Foreskin keratinocyte (primary cell): ENCODE measurements at places on chromosomes 3 and 15.

DNA sequence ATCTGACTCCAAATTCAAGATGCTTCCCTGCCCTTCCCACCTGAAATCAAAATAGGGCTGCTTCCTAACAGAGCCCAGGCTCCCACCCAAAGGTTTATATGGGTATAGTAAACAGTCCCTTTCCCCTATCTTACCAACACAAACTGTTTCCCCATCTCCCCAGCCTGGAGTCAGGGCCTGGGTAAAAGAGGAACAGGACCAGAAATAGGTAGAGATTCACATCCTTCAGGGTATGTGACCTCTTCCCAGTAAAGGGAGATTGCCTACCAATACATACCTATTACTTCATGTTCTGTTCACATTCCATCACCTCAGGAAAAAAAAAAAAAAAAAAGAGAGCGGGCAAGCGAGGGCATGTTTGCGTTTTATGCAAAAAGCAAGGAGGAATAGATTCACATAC lies 9.7 kb upstream of the SHF start:
- DNase-seq = peak; percentile 47

- DNase-seq = no peak
Observed at GRCh38 chr3:152183473-152183872, 85.3 kb upstream of the MBNL1 start.

DNA sequence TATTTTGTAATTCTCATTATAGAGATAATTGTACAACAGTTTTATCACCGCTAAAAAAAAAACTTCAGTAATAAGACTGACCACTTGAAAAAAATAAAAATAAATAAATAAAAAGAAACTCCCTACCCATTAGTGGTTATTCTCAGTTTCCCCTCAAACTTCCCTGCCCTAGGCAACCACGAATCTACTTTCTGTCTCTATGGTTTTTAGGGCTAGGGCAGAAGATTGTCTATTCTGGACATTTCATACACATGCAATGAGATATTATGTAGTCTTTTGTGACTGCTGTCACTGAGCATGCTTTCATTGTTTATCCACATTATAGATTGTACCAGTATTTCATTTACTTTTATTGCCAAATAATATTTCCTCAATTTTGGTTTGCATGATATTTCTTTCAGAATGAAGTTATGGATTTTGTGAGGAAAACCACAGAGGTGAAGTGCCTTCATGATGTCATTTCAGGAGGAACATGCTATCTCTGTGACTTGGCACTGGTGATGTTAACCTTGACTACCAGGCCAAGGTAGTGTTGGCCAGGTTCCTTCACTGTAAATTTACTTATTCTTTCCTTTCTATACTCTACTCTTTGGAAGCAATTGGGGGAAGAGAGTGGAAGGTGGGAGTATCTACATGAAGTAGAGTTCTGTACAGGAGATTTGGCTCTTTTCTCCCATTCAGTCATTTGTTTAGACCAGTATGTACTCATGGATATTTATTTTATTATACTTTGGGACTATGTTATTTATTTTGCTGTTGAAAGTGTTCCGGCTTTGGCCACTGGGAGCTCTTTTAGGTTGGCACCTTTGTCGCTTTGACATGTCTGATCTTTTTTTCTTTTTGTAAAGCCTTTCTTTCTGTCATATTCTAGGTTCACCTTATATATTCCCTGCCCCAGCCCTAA lies 86.3 kb downstream of the GMPS start:
- no peak for DNase-seq

GRCh38 chr15:25091421-25092158 lies 136.8 kb downstream of the SNRPN start:
- no peak for DNase-seq

DNA sequence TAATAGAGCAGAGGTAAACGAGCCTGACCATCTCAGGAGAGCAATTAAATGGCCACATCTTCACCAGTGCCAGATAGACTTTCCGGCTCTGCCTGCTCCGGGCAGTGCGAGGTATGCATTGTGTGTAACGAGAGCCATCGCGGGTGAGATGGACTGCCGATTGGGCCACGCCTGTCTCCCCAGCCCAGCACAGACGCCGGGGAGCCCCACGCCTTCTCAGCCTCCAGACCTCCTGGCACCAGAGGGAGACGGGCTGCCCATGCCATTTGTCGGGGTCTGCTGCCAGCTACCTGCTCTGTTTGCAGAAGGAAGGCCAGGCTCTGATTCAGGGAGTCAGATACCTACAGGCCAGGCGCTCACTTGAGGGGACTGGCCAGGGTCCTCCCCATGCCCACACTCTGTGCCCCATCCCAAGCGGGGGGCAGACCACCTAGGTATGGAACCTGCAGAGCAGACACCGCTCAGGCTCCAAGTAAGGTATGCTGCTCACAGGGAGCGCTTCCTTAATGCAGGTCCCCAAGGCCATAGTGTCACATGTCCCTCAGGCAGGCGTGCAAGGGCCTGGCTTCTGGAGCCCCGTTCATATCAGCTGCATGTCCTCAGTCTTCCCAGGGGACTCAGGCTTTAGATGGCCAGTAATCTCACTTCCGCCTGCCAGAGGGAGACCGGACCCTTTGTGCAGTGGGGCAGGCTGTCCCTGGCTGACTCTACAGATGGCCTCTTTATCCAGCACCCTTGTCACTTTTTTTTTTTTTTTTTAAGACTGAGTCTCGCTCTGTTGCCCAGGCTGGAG lies 62.2 kb downstream of the DNAJB8 start:
- no peak for DNase-seq

DNA sequence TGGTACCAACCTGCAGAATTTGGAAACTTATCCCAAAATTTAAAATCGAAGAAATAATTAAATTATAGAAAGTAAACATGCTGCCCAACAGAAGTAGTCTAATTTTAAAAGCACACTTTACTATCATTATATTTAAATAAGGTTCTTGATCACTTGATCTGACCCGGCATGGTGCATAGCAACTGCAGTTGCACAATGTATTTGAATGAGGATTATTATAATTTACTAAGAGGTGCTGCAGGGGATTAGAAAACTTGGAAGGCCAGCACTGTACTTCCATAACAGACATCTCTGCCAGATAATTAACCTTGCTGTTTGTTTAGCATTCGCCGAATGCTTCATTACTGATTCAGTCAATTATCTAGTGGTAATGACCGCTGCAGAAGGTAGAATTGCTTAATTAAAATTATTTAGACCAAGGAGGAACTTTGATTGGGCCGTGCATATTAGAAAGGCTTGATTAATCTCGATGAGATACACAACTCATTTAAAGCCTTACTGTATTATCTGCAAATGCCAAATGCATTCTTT lies 971.6 kb downstream of the ZPLD1 start:
- DNase-seq = no peak

DNA sequence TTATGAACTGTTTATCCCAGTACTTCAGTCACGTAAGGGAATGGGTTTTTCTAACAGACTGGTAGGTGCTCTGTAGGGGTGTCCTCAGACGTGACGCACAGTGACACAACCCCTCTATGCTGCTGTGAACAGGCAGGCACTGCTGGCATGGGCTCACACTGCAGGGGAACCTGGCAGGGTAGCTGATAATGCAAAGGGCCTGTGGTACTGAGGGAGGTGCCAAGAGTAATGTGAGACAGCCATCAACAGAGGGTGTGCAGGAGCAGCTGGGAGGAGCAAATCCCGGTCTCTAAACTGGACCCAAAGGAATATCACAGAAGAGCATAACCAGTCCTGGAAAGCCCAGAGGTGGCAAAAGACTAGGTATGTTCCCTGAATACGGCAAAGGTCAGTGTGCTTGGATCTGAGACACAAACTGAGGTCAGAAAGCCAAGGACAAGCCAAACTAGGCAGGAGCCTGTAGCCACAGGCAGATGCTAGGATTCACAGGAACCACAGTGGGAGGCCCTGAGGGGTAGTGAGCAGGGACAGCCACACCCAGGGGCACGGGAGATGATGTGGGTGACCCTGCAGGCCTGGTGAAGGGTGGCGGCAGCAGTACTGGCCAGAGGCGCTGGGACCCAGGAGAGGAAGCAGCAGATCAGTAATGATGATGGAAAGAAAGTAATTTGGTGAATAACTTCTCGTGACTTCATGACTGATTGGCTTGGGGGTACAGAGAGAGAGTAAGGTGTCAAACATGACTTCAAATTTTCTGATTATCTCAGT lies 248.1 kb upstream of the CHRNA7 start:
- DNase-seq = no peak

DNA sequence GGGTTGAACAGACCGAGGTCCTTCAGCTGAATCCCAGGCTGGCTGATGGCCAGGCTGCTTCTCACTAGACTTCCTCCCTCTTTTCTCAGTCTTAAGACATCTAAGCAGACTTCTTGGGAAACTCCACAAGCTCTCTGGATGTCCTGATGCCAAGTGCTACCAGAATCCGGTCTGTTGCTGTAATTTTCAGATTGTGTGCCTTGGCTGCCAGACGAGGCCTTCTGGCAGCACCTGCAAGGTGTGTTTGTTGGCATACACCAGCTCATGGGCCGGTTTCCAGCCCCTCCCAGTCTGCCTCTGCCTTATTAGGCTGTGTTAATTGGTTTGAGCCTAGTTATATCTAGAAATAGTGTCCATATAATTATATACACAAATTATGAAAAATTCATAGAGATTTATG lies 120.6 kb downstream of the TNIK start:
- no peak for DNase-seq

GRCh38 chr3:123634149-123635051 lies 49.5 kb upstream of the HACD2 start:
- no peak for DNase-seq

DNA sequence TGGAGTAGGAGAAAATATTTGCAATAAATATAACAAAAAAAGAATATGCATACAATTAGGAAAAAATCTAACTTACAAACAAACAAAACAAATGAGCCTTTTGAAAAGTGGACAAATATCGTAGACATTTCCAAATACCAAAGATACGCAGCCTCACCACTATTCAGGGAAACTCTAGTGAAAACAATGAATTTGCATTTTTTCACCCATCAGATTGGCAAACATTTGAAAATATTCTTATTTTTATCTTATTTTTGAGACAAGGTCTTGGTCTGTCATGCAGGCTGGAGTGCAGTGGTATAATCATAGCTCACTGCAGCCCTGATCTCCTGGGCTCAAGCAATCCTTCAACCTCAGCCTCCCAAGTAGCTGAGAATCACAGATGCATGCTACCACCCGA lies 15.5 kb downstream of the AP3S2 start:
- DNase-seq = no peak

DNA sequence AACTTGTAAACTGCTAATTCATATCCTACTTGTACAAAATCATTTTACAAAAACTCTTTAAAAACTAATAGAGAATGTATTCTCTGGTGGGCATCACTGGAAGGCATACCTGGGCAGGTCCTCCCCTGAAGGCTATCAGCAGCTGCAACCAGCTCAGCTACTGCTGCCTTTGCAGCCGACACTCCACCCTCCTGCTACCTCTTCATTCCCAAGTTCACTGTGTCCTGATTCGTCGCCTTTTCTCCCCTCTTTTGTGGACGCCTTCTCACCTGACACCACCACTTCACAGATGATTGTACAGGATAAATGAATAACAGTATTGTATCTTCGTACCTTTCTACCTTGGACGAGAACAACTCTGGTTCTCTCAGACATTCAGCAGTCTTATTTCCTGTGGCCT lies 28.9 kb downstream of the B4GALT4 start:
- no peak for DNase-seq

DNA sequence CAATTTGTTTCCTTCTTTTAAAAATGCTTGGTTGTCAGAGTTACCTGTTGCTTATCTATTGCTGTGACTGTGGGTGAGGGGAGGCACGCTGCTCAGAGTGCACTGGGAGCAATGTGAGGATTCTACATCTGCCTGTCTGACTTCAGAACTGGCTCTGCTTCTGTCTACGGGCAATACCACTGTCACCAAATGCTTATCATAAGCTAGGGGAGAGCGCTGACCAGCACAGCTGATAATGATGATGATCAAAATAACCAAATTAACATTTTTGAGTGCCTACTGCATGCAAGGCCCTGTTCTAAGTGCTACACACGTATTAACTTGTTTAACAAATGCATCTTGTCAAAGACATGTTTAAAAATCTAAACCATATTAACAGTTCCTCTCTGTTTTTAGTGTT lies 79.2 kb upstream of the TPRG1 start:
- DNase-seq = no peak

GRCh38 chr3:73536336-73536895 lies 88.3 kb downstream of the PDZRN3 start:
- DNase-seq = no peak

GRCh38 chr3:6680119-6680806 lies 180.7 kb upstream of the GRM7 start:
- DNase-seq = no peak

GRCh38 chr3:46865546-46865945 lies 2.3 kb upstream of the MYL3 start:
- no peak for DNase-seq

- DNase-seq = no peak
Observed at GRCh38 chr3:12372741-12373280, 83.9 kb downstream of the PPARG start.

- no peak for DNase-seq
Observed at GRCh38 chr15:41675337-41675736, 15.1 kb downstream of the MGA start.

- DNase-seq = peak; percentile 45
Observed at GRCh38 chr3:149813367-149814281, 609 bp downstream of the RNF13 start.

GRCh38 chr3:50390508-50391224 lies 31.3 kb upstream of the TMEM115 start:
- peak; percentile 21 for DNase-seq

- no peak for DNase-seq
Observed at GRCh38 chr3:167450675-167451074, 23.2 kb downstream of the SERPINI2 start.

- DNase-seq = no peak
Observed at GRCh38 chr15:42367041-42367440, 7.7 kb downstream of the CAPN3 start.

DNA sequence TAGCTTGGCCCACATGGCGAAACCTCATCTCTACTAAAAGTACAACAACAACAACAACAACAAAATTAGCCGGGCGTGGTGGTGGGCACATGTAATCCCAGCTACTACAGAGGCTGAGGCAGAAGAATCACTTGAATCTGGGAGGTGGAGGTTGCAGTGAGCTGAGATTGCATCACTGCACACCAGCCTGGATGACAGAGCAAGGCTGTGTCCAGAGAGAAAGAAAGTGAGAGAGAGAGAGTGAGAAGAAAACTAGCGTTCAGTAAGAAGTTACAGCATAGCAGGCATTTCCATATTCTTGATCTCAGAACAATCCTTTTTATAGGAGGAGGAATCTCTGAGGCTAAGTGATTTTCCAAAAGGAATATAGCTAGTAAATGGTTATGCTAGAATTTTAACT lies 1076.1 kb downstream of the AGBL1 start:
- DNase-seq = peak; percentile 20

- DNase-seq = peak; percentile 67
Observed at GRCh38 chr3:52061121-52061910, 4.9 kb upstream of the DUSP7 start.

DNA sequence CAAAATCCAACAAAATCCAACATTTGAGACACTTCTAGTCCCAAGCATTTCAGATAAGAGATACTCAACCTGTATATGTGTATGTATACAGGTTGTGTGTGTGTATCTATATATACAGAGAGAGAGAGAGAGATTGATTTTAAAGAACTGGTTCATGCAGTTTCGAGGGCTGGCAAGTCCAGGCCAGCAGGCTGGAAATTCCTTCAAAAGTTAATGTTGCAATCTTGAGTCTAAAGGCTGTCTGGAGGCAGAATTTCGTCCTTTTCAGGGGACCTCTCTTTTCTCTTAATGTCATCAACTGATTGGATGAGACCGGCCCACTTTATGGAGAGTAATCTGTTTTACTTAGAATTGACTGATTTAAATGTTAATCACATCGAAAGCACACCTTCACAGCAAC lies 199.6 kb upstream of the IL12A start:
- peak; percentile 57 for DNase-seq
